Naive thymus-derived CD8-positive, alpha-beta T cell (primary cell): ENCODE measurements at places on chromosomes 3 and 15.
A peak's percentile ranks its signal among the peaks of the same experiment; 100 is the strongest.

- no peak for DNase-seq
These were observed 1025.1 kb downstream of the OTOL1 start for GRCh38 chr3:162521669-162522068.

- peak; percentile 59 for DNase-seq
These were observed 53.2 kb downstream of the LHFPL4 start for GRCh38 chr3:9500108-9501050.

- DNase-seq = no peak
These were observed 42.3 kb upstream of the IQSEC1 start for GRCh38 chr3:13115576-13115910.

- DNase-seq = no peak
These were observed 104.6 kb downstream of the RAP2B start for GRCh38 chr3:153266619-153267018.

- no peak for DNase-seq
These were observed 315.2 kb downstream of the MECOM start for GRCh38 chr3:169348276-169348675.

- no peak for DNase-seq
These were observed 308.9 kb upstream of the DNAJC19 start for GRCh38 chr3:181298421-181298820.

GRCh38 chr3:142693136-142693853 is 30.5 kb upstream of the TRPC1 start:
- DNase-seq = no peak
